ENCODE measurements at places on chromosomes 3 and 15.

DNA sequence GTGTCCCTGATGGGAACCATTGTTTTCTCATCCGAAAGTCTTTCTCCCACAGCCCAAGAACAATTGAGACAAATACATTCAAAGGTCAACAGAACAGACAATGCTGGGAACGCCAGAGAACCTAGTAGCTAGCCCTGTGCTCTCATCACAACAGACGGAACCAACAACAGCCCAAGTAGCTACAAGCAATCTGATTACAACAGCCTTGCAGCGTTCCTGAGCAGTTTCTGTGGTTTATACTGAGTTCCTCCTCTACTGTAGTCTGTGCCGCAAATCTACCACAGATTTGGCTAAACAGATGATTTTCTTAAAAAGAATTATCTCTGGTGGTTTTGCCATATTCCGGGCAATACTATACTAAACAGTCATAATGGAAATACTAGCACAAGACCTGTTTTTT lies 435.6 kb downstream of the MECOM start:
- no peak for DNase-seq

- DNase-seq: no peak
Observed at GRCh38 chr15:73010154-73011152, 41.8 kb upstream of the NEO1 start.

DNA sequence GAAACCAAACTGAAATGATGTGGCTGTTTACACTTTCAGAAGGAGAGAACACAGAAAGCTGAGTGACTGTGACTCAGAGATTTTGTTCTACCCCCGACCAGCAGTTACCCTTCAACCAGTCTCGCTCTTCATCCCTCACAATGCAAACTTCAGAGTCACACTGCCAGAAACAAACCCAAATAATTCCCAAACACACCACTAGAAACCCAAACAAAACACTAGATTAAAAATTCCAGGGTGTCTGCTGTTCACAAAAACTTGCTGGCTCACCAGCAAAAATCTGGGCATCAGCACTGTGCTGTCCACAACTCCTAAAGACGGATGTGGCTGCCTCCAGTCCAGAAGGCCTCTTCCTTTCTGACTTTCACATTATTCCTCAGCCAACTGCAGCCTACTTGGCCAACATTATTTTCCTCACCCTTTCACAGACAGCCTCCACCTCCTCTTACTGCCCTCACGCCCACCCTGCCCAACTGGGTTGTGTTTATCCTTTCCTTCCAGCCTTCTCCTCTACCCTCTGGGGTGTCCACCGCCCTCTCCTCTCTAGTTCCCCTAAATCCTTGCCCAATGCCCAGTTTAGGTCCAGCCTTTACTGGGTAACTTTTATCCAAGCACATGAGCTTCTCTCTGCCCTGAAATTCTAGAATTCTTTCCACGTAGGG lies 71.4 kb downstream of the MECOM start:
- no peak for DNase-seq

GRCh38 chr15:82679626-82680199 lies 30.0 kb downstream of the AP3B2 start:
- DNase-seq: no peak

DNA sequence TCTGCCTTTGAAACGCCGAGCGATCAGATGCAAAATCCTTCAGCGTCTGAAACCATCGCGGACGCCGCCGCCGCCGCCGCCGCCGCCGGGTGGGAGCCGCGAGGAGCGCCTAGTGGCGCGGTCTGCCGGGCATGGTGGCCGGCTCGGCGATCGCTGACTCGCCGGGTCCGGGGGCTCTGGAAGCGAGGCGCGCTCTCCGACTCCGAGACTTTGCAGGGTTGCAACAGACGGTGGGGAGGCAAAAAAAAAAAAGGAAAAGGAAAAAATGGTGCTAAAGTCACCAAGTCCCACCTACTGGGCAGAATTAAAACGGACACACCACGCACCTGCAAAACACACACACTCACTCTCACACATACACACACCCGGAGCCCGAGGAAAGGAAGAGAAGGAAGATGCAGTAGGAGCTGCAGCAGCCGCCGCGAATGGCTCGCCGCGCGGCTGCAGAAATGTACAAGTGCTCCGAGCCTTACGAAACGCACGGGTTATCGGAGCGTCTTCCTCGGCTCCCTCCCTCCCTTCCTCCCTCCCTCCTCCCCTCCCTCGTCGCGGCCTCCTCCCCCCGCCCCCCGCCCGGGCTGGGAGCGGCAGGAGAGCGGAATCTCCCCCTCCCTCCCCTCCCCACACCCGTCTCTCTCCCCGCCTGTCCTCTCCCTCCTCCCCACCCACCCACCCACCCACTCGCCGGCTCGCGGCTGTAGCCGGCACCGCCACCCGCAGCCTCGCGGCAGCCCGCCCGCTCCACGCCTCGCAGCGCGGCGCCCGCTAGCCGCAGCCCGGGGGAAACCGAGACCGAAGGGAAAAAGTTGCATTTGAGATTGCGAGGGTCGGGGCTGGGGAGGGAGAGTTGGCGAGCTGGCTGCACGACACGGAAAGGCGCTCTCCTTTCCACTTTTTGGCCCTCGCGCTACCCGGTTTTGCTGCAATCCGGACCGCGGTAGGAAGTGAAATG lies at the start of gene NTRK3:
Gene NTRK3 (minus strand): TSS at position 461 of the 952 bp plus-strand sequence. CDS start 586 bp downstream, outside the sequence.
- no peak for DNase-seq

DNA sequence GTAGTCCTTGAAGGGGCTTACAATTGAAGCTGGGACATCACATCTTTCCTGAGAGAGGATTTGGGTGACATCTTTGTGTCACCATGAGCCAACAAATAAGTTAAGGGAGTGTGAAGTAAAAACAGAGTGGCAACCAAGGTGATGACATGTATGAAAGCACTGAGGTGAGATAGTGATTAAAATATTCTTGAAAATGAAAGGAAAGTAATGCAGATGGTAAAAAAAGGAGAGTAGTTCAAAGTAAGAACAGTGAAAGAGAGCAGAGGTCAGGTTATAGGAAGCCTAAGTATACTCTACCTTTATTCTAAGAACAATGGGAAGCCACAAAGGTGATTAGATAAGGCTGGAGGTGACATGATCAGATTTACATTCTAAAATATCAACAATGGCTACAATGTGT lies 486.1 kb downstream of the DIPK2A start:
- no peak for DNase-seq

DNA sequence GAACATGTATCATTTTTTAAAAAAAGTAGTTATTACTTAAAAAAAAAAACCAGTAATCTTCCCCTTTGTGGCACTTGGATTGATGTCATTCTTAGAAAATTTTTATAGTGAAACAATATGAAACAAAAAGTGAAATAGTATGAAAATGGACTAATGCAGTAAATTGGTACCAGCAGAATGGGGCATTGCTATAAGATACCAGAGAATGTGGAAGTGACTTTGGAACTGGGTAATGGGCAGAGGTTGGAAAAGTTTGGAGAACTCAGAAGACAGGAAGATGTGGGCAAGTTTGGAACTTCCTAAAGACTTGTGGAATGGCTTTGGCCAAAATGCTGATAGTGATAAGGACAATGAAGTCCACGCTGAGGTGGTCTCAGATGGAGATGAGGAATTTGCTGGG lies 66.6 kb downstream of the TTC23 start:
- DNase-seq: no peak

DNA sequence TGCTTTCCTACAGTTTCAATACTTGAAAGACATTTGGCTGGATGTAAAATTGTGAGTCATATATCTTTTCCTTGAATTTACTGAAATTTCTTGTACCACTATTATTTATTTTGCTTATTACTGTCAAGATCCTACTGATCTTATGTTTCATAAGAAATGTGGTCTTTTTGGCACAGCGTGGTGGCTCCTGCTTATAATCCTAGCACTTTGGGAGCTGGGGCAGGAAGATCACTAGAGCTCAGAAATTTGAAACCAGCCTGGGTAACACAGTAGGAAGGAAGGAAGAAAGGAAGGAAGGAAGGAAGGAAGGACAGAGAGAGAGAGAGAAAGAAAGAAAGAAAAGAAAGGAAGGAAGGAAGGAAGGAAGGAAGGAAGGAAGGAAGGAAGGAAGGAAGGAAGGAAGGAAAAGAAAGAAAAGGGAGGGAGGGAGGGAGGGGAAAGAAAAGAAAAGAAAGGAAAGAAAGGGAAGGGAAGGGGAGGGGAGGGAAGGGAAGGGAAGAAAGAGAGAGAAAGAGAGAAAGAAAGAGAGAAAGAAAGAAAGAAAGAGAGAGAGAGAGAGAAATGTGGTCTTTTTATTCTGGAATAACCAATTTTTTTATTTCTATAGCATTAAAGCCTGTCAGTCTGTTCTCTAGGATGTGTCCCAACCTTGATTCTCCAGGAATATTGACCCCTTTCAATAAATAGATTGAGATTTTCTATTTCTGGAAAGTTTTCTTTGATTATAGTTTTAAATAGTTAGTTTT lies 572.0 kb upstream of the TGFBR2 start:
- no peak for DNase-seq

DNA sequence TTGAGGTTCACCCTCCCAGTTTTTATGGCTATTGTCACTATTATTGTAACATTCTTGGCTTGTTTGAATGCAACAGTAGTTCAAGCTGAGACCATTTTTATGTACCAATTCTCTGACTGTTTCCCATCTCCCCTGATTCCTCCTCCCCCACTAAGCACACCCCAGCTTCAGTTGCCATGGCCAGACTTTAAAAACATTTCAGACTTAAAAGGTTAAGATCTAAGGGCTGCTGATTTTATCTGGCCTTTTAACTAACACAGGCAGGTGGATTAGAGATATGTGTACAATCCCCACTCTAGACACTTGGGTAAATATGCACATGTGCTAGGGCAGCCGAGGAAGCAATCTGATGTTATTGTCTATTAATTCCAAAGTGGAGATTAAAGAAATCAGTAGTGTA lies 386.3 kb upstream of the NR2F2 start:
- no peak for DNase-seq

- no peak for DNase-seq
Observed at GRCh38 chr3:140023616-140024530, 88.9 kb downstream of the CLSTN2 start.

DNA sequence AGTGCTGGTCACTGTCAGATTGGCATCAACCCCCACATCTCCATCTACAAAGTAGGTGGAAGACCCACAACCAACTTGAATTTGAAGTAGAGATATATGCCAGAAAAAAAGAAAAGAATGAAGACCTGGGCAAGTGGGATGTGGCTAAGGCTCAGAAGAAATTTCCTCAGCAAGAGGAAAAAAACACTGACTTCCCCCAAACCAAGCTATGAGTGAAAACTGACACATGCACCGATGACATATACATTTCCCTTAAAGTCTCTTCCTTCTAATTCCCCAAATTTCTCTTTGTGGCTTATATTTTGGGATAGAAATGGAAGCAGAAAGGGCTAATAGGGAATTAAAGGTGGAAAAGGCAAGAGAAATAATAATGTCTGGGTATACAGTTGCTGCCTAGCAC lies 59.0 kb downstream of the CYP19A1 start:
- no peak for DNase-seq

DNA sequence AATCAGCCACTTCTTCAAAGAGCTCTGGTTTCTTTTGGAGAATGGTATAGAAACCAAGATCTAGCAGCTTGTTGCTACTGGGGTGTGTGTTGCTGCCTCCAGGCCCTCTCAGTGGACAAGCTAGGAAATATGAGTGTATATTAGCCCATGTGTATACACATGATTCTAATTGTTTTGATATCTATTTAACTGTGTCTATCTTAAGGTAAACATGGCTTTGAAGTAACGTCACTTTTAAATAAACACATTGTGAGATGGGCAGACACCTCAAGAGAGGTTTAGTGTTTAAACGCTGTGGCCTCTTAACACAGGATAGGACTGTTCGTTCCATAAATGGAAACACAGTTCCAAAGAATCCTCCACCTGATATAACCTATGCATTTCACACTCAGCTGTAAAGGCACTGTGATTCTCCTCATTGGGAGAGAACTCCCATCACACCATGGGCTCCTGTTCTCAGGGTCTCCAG lies 87.0 kb downstream of the GMPS start:
- no peak for DNase-seq

GRCh38 chr3:44996556-44996969 lies 20.5 kb downstream of the EXOSC7 start:
- no peak for DNase-seq

- DNase-seq: no peak
Observed at GRCh38 chr3:99716463-99716995, 78.1 kb downstream of the COL8A1 start.

DNA sequence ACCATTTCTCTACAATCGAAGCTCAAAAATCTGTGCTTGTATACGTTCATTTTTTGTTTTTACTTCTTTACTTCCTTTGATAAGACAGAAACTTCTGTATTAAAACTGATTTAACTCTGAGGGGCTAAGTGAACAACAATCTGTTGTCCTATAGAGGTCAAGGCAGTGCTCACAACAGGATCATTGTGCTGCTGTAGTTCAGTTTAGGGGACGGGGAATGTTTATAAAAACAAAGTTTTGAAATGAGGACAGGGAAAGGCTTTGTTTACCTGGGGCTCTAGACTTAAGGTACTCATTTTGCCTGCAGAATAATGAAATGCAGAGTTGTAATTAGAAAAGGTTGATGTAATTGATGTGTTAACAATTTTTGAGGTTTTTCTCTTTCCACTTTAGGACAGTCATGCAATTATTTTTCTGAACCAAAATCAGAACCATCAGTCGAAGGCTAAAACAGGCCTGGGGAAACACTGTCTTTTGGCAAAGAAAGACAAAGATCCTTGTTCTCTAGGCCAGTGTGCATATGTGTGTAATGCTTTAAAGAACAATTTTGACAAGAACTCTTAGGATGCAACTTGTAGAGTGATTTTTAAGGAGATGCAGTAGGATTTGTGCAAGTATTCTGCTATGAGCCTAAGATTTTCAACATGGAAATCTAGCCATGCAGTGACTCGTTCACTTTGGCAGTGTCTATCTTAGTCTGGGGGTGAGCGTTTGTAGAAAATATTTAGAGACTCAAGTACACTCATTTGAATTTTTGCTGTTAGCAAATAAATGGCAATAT lies 165.2 kb downstream of the PGPEP1L start:
- no peak for DNase-seq

DNA sequence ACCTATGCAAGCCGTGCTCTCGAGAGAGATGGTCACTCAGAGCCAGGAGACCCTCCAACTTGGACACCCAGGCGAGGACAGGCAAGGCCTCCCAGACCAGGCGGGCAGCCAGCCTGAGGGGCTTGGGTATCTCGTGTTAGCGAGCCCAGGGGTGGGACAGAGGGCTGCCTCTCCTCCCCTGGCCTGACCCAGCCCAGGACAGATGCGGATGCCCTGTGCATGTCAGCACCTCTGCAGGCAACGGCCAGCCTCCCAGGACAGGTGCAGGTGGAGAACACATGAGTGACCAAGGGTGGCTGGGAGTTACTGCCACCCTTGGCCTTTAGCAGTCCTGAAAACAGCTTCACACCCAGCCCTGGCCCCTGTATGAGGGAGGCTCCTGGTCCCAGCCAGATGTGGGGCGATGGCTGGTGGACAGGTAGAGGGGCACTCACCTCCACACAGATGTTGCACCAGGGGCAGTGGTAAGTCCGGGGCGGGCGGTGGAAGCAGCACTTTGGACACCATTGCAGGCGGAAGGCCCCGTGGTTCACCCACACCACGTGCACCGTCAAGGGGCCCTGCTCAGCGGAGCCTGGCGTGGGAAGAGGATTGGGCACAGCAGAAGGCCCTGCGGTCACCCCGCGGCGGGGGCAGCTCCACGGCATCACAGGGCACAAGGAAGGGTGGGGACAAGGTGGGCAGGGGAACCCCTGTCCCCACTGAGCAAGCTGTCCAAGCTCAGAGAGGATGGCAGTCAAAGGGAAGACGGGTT lies 2.1 kb downstream of the ZDHHC19 start:
- DNase-seq: no peak

GRCh38 chr15:40340038-40340739 lies 550 bp downstream of the CCDC9B start:
- no peak for DNase-seq

All from pulmonary artery endothelial cell (primary cell).